Activated CD4-positive, alpha-beta T cell treated with anti-CD3 and anti-CD28 coated beads, Interleukin-2, amount 10 ng/mL, durations not matched to agents 24 days and 14 days (primary cell): ENCODE measurements at places on chromosomes 4 and X.
A peak's percentile ranks its signal among the peaks of the same experiment; 100 is the strongest.

GRCh38 chrX:113330416-113330815 lies 489.8 kb upstream of the AMOT start:
- DNase-seq = no peak

- DNase-seq = no peak
Measured at GRCh38 chr4:95636061-95636460, 87.3 kb upstream of the UNC5C start.

DNA sequence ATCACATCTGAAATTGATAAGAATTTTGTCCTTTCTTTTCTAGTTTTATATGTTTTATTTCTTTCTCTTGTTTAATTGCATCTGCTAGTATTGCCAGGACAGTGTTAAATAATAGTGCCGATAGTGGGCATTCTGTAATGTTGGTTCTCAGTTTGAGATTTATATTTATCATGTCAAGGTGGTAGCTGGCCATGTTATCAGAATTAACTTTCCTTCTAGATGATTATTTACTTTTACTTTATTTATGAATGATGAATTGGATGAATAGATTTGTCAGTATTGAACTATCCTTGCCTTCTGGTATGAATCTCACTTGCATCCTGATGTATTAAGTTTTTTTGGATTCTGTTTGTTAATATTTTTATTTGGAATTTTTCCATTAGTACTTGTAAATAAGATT lies 42.7 kb downstream of the METAP1 start:
- no peak for DNase-seq

DNA sequence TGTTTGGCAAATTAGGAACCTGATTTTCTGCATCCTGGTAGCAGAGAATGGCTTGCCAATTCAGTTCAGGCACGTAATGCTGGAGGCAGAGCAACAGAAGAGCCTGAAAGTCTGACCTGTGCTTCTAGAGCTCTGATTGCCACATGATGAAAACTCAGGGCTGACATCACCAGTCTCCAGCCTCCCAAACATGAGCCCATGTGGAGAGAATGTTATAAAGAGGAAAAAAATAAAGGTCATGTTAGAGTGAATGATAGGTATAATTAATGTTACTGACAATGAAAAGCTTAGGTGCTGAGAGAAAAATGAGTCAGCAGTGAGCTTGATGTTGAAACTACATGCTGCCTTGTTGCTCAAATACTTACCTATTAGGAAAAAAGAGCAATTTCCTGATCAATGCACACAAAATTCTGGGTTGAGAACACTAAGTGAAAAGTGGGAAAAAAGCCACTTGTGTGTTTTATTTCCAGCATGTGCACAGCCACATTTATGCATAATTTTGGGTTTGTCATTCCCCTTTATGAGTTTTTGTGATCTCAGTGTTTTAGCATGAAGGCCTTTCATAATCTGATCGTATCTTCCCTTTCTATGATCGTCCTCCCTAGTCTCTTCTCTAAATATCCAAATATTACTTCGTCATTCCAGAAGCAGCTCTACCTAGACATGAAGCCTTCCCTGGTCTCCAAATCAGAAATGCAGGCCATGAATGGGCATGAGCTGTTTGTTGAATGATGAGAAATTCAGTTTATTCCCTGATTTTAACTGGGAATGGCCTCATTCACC lies 113.3 kb upstream of the CPEB2 start:
- no peak for DNase-seq

GRCh38 chr4:133452678-133453077 lies 303.6 kb downstream of the PCDH10 start:
- DNase-seq = no peak

DNA sequence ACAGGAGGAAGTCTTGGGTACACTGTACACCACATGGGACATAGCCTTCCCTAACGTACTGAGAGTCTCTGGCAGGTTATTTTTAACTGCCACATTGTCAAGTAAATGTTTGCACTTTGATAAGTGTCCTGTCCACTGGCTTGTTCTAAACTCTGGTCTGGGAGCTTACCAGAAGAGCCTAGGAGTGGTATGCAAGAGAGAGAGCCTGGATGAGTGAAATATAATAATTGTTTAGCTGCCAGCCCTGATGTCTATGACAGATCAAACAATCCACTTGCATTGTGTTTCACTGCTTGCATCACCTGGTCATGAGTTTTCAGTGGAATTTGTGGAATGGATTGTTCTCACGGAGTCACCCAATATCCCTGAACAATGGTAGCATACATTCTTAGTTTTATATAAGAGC lies 91.6 kb downstream of the SHROOM3 start:
- DNase-seq = no peak

GRCh38 chr4:12579172-12579571 lies 905.0 kb downstream of the RAB28 start:
- DNase-seq = no peak

DNA sequence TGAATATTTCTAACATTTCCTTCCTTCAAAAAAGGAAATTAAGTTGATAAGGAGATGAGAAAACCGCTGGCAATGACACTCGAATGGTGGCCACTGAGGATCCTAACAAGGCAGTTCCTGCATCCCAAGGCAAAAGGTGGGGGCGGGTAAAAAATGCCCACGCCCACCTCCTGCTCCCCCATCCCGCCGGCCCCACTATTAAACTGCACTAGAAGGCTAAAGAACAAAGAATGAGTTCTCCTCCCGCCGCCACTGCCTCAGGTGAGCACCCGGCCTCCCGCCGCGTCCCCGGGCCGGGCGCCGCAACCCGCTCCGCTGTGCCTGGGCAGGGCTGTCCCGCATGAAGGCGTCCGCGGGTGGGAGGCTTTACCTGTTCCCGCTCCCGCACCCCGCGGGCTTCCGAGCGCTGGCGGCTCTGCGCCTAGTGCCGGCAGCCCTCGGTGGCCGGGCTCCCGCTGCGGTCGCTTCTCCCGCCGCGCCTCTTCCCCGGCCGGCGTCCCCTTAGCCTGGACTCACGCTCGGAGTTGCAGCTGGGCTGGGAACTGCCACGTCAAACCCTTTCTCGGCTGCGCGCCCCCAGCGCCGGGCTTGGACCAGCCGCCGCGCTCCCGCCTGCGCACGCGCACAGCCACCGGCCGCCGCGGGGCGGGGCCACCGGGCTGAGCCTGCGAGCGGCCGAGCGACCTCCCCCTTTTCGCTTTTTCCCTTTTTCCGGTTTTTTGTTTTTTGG lies at the start of gene SEC24D:
Gene SEC24D, minus strand, starts transcription at position 556 of the 730 bp plus-strand sequence. CDS start 2,430 bp downstream, outside the sequence.
- peak; percentile 97 for DNase-seq

DNA sequence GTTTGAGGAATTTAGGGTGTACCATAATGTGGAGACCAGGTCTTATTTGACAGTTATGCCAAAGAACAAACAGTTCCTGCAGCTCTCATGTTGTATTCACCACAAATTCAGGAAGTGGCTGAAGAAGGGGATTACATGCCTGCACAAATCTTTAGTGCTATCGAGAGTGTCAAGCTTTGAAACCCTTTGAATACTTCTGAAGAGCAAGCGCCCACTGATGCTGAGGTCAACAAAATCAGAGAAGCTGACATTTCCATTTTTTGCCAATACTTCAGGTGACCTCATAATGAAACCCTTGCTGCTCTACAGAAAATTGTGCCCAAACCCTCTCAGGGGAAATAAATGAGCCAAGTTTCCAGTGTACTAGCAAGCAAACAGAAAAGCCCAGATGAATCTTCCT lies 28.4 kb downstream of the PAK3 start:
- DNase-seq = peak; percentile 55

DNA sequence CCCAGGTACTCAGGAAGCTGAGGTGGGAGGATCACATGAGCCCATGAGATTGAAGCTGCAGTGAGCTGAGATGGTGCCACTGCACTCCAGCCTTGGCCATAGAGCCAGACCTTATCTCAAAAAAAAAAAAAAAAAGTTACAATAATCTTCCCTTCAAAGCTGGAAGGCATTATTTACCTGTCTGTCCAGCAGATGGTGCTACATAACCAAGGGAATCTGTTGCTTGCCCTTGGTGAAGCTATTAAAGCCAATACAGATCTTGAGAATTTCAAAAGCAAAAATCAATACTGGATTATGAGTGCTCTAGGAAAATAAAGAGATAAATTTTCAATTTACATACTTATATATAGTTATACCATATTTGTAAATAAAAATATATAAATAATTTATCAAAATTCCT lies 25.9 kb downstream of the PKD2 start:
- peak; percentile 84 for DNase-seq
